G401 (cell line): ENCODE measurements at places on chromosomes 7 and 10.

DNA sequence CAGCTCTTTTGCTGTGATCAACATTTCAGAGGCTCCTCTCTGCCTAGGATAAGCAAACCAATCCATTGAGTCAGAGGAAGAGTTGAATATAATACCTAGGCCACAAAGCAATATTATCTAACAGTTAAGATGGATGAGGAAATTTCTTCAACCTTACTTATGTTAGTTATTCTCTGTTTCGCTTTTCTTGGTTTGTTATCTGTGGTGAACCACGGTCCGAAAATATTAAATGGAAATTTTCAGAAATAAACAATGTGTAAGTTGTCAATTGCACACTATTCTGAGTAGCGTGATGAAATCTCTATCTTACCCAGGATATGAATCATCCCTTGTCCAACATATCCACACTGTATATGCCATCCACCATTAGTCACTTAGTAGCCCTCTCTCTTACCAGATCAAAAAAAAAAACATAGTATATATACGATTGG, 1.5 kb upstream of the HTR7 start:
- no peak for DNase-seq

GRCh38 chr7:137715121-137715520, 131.7 kb downstream of the DGKI start:
- DNase-seq, result no peak

DNA sequence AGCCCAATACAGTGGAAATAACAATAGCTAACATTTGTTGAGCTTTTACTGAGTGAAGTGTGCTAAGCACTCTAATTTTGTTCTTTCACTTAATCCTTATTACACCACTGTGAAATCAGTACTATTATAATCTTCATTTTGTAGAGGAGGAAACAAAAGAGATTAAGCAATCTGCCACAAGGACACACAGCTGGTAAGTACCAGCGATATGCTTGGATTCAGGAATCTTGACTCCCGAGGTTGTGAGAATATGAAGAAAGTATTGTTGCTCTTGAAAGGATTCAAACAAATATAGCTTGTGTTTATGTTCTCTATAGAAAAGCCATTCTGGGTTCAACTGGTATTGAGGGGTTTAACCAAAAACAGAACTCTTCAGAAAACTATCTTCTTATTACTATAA, 93.7 kb upstream of the HECTD2 start:
- DNase-seq, result no peak

- DNase-seq, result no peak
Observed at GRCh38 chr7:65910237-65910636, 37.4 kb downstream of the VKORC1L1 start.

- DNase-seq, result no peak
Observed at GRCh38 chr10:85175635-85176034, 847.2 kb downstream of the CCSER2 start.

DNA sequence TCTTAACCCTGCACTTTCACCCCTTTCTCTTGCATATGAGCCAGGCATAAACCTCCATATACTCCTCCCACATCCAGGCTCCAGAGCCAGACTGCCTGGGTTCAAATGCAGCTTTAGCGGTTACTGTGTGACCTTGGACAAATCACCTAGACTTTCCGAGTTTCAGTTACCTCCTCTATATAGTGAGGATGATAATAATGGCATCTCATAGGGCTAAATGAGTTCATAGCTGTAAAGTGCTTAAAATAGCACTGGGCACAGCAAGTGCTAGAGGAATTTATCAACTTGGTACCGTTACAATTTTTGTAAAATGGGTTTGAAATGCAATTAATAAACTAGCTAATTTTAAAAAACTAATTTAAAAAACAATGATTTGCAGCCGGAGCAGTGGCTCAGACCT, 53.4 kb upstream of the DGKI start:
- no peak for DNase-seq

DNA sequence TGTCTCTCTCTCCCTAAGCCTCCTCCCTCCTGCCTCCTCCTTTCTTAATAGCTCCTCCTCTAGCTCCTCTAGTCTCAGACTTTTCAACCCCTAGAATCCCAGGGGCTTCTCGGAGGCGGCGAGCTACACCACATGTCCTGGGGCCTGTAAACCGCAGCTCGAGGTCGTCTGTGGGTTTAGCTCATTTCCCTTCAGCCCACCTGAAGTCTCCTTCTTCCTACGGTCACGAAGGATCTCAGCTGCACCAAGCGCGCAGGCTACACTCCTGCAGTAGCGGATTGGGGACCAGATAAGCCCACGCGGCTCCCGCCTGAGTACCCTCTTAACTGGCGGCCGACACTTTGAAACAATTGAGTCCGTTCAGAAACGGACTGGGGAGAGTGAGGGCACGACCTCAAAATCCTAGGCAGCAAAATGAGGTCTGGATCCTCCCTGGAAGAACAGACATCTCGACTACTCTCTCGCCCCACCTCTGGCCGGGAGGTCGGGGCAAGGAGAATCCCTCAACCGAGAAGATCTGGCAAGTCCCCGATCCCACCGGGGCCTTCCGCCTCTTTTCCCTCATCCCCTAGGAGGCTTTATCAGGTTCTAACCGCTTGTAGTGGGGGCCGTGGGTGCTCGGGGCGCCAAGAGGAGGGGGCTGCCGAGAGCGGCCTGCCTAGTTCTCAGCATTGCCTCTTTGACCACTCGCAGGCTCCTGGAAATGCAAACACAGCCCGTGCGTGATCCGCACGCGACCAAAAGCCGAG, 1.3 kb upstream of the SORCS3 start:
- no peak for DNase-seq

DNA sequence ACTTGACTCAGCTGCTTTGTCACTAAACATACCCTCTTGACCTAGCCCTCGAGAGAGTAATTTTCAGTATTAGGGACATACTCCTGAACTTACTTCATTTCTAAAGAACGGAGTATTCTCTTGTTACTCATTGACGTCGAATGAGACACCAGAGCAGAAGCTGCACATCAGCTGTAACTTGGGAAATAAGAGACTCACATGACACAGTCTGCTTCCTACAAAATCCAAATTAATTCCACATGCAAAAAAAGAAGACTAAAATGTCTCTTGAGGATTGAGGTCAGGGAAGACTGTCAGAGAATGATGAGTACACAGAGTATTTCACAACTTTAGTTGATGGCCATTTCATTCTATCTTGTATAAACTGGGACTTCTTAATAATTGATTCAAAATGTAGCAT, 114.7 kb upstream of the EGFR start:
- DNase-seq, result no peak

GRCh38 chr7:12239806-12240205, 28.7 kb downstream of the TMEM106B start:
- DNase-seq, result no peak
